ENCODE measurements at places on chromosomes 11 and 22.

DNA sequence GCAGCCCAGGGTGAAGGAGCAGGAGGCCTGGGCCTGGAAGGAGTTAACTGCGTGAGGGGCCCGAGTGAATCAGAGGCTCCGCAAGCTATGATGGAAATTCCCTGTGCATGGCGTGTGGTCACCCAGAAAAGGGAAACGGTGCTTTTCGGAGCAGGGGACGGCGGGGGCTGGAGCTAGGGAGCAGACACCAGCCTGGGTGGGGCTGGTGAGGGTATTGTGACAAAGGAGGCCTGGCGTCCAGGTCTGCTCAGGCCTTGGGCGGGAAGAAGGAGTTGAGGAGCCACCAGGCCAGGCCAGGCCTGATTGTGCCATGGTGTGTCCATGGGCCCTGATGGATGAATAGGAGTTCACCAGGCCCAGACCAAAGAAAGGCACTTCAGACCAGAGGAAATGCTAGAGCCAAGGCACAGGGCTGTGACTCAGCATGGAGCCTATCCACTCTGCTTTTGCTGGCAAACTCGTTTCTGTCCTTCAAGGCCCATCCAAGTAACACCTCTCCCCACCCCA, 12.8 kb upstream of the SPI1 start:
- DNase-seq = no peak

- DNase-seq = no peak
These were observed 53.0 kb upstream of the PRR5 start for GRCh38 chr22:44648821-44649565.

- DNase-seq = no peak
These were observed 64.6 kb upstream of the TTC12 start for GRCh38 chr11:113249786-113250185.

GRCh38 chr11:71355281-71355680, 92.9 kb downstream of the DHCR7 start:
- no peak for DNase-seq

- DNase-seq = no peak
These were observed 782 bp upstream of the OSBPL5 start for GRCh38 chr11:3165916-3166267.

GRCh38 chr11:20097319-20098221, 62.7 kb downstream of the DBX1 start:
- no peak for DNase-seq

GRCh38 chr11:44945666-44946065, 5.0 kb downstream of the TP53I11 start:
- DNase-seq = no peak

DNA sequence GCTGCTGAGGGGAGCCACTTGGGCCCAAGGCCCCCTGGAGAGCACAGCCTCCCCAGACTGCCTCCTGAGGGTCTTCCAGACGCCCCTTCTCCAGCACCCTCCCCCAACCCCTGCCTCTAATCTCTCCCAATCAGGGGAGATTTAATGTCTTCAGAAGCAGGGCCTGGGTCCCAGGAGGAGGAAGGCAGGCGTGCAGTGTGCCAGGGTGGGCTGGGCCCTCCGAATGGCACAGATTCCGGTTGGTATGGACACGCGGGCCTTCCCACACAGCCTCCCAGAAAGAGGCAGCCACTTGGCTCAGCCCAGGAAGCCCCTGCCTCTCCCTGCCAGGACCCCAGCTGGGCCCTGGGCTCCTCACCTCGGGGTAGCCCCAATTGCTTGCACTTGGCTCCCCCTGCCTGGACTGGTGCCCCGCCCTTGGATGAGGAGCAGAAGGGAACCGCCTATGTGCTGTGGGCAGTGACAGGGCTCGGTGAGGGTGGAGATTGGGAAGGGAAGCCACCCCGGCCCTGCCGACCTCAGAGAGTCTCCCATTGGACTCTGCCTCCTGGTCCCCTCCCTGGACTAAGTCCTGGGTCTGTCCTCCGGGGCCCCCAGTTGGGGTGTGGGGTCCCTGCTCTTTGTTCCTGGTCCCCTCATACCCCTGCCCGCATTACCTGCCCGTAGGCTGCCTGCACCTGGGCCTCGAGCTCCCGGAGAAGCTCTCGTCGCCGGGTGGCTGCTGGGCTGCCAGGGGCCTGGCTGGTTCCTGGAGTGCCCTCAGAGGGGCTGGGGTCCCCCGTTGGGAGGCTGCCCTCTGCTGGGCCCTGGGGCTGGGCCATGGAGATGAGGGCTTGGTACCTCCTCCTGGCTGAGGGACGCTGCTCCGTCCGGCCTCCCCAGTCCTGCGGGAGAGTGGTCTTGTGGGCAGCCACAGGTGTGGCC, 572 bp upstream of the CABP2 start:
- no peak for DNase-seq

- DNase-seq = no peak
These were observed 94.2 kb upstream of the RTL6 start for GRCh38 chr22:44592126-44592823.

DNA sequence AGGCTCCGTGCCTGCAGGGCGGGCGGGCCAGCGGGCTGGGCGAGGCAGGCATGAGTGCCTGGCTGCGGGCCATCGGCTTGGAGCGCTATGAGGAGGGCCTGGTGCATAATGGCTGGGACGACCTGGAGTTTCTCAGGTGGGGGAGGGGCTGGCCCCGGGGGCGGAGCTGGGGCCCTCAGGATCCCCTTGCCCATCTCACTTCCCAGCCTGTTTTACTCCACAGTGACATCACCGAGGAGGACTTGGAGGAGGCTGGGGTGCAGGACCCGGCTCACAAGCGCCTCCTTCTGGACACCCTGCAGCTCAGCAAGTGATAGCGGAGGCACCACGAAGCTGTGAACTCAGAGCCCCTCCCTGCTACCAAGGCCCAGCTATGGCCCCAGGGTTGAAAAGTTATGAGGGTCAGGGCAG, 5.9 kb downstream of the PHOX2A start:
- DNase-seq = no peak

GRCh38 chr11:73374151-73374550, 2.0 kb upstream of the RELT start:
- no peak for DNase-seq

- DNase-seq = peak; percentile 50
These were observed 118.1 kb downstream of the BBOX1 start for GRCh38 chr11:27158456-27159334.

DNA sequence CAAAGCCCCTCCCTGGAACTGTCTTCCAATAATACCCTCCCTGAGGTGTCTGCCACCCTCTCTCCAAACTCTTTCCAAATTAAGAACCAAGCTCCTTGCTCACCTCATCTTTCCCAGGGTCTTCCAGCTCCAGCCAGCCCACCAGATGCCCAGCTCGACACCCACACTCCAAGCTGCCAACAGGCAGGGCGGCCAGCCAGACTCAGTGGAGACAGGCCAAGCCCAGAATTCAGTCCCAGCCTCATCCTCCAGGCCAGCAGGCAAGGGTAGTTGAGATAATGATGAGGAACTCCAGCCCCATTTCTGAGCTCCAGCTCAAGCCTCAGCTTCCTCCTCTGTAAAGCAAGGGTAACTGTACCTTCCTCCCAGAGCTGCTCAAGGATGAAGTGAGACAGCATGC, 132.9 kb downstream of the CHST1 start:
- DNase-seq = no peak

DNA sequence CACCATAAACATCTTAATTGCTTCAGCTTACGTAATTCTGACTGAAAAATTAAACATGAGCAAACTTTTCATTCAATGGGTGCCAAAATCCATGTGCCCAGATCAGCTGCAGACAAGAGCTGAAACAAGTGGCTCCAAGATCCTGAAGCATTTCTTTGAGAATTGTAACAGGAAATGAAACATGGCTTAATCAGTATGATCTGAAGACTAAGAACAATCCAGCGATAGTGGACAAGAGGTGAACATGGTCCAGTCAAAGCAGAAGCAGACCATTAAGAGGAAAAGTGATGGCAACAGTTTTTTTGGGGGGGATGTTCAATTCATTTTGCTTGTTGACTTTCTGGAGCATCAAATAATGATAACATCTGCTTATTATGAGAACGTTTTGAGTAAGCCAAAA, 1964.5 kb upstream of the RAG2 start:
- DNase-seq = no peak

- DNase-seq = no peak
These were observed 119.1 kb downstream of the GGTLC2 start for GRCh38 chr22:22763512-22763911.

GRCh38 chr11:75783416-75784084, 15.0 kb downstream of the DGAT2 start:
- peak; percentile 78 for DNase-seq

GRCh38 chr11:115642660-115643059, 138.4 kb upstream of the CADM1 start:
- DNase-seq = no peak

DNA sequence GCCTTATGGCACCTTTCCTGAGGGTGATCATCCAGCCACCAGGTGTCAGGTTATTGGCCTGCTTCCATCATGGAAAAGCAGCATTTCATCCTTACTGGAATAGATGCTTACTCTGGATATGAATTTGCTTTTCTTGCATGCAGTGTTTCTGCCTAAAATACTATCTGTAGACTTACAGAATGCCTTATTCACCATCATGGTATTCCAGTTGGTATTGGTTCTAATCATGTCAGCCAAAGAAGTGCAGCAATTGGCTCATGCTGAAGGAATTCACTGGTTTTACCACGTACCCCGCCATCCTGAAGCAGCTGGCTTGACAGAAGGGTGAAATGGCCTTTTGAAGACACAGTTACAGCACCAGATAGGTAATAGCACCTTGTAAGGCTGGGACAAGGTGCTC, 194.2 kb downstream of the AASDHPPT start:
- DNase-seq = no peak

DNA sequence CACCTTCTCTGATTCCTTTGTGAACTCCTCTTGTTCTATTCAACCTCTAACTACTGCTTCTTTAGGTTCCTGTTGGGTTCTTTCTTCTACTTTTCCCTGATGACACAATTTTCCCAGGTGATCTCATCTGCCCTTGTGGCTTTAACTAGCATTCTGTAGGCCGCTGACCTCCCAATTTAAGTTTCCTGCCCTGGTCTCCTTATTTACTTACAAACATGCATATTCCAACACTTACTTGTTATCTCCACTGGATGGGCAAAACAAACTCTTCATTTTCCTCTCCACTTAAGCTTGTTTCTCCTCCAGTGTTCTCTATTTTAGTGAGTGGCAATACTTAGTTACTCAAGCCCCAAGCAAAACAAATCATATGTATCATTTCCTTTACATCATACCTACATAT, 734.5 kb downstream of the METTL15 start:
- DNase-seq = no peak

DNA sequence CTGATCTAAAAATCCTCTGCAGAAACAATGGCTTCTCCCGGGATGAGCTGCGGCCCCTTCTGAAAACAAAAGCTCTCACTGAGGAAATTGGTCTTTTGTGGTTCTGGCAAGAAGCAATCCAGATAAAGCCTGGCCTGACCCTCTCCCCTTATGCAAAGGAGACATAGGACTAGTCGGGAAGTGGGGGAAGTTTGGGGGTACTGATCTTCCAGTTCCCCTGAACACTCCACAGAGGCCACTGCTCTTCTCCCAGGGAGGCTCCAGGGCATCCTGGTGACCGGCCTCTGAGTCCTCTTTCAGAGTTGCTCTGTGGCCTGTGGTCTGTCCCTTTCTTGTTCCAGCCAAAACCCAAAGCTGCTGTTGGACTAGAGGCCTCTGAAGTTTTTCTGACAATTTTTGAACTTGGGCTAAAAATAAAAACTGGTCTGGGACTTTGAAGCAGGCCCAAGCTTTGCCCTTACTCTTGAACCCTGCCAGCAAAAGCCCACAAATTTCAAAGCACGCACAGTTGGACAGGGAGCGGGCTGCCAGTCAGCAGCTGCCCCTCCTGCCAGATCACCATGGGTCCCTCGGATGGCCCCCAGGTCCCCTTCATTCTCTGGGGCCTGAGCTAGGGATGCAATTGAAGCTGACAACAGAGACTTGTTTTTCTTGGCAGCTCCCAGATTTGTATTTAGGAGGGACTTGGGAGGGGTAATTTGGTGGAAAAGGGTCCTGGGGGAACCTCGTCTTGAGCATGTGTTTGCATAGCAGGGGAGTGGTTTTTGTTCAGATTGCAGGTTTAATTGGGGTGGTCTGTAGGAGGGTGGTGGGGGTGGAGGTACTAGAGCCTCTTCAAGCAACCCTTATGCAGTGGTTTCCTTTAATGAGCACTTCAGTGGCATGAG, 381.6 kb upstream of the CADM1 start:
- no peak for DNase-seq

GRCh38 chr11:37223962-37224361, 625.9 kb upstream of the RAG2 start:
- no peak for DNase-seq

GRCh38 chr11:78253797-78254196, 65.1 kb downstream of the USP35 start:
- DNase-seq = no peak

GRCh38 chr11:123702139-123702538, 39.3 kb downstream of the ZNF202 start:
- no peak for DNase-seq

GRCh38 chr22:41870786-41871185, 37.9 kb downstream of the SREBF2 start:
- no peak for DNase-seq

DNA sequence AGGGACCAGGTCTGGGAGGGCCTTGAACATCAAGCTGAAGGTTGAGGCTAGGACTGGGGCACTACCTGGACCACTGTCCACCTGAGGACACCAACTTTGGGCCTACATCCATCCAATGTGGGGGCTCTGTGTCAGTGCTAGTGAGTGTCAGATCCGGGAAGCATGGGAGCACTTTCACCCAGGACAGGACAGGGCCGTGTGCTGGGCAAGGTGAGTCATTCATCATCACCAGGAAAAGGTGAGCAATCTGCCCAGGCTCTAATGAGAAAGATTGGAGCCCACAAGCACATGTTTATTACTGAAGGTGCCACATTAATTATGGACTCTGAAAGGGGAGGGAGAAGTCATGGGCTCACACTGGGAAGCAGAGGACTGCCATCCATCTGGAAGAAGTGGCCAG, 39.7 kb upstream of the DRD2 start:
- no peak for DNase-seq

- DNase-seq = no peak
These were observed 85.0 kb downstream of the ALX4 start for GRCh38 chr11:44224867-44225501.

DNA sequence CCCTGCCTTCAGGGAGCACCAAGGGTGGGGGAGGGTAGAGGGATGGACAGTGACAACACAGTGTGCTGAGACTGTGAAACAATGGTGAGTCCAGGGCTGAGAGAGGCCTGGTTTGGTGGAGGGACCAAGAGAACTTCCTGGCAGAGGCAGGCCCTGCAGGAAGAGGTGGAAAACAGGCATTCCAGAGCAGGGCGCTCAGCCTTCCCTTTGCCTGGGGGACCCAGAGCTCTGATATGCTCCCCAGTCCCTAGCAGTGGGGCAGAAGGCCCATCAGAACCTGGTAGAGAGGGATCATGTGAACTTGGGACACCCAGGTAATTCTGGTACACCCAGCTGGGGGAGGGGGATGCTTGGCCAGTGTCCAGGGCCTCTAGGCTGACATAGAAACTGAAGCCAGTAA, 17.2 kb upstream of the UVRAG start:
- DNase-seq = no peak

DNA sequence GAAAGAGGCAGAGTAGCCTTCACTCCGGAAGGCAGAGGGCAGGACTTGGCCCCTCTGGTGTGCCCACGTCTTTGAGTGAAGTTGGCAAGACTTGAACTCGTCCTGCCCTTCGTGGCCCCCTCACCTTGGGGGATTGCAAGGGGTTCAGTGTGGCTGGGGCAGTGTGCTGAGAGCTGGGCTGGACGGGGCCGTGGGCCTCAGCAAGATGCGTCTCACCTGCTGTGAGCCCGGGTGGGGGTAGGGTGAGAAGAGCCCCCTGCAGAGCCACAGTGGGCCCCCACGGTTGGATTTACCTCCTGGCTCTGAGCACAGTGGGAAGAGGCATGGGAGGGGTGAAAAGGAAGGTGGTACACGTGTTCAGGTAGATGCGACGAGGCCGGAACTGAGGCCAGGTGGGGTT, 81.4 kb upstream of the ATXN10 start:
- DNase-seq = no peak
